GM12891 (cell line): ENCODE measurements at places on chromosomes 12 and 14.

DNA sequence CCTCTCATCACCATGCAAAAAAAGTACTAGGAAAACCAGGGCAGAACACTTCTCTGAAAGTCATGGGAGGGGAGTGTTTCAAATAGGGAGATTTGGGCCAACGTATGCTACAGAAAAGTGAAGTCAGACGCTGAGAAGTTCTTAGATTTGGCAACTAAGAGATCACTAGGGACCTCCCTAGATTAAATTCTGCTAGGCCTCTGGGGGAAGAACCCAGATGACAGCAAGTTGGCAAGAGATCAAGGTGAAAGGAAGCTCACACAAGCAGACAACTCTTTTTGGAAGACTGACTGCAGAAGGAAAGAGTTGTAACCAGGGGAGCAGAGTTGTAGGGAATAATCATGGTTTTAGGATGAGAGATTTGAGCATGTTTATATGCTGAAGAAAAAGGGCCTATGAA lies 20.7 kb downstream of the IQSEC3 start:
- DNase-seq = no peak

- no peak for DNase-seq
Measured at GRCh38 chr12:82124711-82125380, 233.3 kb downstream of the CCDC59 start.

DNA sequence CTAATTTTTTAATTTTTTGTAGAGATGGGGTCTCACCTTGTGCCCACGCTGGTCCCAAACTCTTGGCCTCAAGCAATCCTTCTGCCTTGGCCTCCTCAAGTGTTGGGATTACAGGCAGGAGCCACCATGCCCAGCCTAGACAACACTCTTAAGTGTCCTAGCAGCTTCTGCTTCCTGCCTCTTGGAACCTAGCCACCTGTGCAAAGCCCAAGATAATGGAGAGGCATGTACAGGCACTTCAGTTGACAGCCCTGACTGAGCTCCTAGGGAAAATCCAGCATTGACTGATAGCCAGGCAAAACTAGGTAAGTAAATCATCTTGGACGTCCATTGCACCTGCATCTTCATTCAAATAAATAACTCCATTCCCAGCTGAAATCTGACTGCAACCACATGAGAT lies 15.5 kb downstream of the COX14 start:
- no peak for DNase-seq

DNA sequence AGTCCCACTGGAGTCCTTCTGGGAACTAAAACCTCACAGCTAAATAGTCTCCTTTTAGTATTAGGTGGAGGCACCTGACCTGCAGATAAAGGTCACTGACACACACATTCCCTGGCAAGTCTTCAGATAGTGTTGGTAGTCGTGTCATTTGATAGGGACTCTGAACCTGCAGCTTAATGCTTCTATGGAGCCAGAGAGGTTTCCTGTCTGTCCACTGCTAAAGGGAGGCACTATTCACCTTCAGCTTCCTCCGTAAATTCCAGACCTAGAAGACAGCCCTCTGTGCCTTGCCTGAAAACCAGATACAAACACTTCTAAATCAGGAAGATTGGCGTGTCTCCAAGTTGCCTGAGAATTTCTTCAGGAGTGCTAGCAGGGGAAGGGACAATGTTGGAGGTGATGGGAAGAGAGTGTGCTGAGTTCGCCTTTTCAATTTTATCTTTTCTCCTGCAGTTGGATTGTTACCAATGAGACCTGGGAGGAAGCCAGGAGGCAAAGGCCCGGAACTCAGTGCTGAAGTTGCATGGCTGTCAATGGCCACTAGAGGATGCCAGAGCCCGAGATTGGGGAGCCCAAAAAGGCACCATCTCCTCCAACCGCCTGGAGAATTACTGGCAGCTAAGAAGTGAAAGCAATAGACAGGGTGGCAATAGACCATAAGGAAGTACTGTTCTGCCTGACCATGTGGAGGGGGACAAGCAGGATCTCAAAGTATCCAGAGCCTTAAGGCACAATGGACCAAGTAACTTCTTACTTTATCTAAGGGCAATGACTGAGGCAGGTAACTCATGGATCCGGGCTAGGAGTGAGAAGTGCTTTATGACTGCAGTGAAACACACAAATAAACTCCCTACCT lies 81.6 kb upstream of the SCAF11 start:
- peak; percentile 27 for DNase-seq

DNA sequence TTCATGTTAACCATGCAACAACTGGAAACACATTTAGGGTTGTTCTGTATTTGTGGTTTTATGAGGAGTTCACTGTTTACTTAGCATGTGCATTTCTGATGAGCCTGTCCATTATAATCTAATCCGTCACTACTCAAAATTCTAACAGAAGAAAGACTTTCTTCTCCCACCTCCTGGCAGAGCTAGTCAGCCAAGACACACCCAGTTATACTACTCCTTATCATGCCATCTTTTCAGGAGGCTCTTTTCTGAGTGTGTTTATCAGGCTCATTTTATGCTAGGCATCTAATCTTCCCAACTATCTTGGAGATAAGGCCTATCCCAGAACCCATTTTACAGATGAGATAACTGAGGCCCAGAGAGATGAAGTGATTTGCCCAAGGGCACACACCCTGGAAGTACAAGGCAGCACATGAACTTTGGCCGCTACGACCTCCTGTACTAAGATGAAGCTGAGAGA lies 10.4 kb upstream of the MED13L start:
- no peak for DNase-seq

DNA sequence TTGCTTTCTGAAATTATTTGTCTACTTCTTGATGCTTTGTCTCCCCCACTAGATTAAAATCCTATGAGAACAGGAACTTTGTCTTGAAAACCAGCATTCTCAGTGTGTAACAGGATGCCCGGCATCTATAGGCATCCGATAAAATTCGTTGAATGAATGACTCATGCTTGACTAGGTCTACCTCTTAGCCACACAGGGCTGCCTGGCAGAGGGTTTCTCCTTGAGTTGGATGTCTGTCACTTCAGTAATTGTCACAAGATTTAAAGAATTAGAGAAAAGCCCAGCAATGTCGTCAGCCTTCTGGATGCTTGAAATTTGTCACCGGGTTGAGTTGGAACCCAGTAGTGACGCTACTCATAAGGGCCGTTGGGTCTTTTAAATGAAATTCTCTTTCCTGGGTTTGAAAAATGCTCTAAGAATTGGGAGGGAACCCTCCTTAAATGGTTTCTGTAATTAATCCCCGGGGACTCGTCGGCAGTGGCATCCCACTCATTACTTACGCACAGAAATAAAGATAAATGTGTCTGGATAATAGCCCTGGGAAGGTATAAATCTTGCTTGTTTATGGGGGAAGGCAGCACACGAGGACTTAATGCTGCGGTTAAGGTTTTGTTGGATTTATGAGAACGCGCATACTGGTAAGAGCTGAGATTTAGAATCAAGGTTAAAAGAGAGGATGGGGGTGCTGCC lies 194.1 kb downstream of the AACS start:
- no peak for DNase-seq
